Neural progenitor cell (in vitro differentiated cells): ENCODE measurements at places on chromosomes 5 and 9.
A peak's percentile ranks its signal among the peaks of the same experiment; 100 is the strongest.

GRCh38 chr5:7606840-7607465, 211.0 kb downstream of the ADCY2 start:
- DNase-seq, result no peak

DNA sequence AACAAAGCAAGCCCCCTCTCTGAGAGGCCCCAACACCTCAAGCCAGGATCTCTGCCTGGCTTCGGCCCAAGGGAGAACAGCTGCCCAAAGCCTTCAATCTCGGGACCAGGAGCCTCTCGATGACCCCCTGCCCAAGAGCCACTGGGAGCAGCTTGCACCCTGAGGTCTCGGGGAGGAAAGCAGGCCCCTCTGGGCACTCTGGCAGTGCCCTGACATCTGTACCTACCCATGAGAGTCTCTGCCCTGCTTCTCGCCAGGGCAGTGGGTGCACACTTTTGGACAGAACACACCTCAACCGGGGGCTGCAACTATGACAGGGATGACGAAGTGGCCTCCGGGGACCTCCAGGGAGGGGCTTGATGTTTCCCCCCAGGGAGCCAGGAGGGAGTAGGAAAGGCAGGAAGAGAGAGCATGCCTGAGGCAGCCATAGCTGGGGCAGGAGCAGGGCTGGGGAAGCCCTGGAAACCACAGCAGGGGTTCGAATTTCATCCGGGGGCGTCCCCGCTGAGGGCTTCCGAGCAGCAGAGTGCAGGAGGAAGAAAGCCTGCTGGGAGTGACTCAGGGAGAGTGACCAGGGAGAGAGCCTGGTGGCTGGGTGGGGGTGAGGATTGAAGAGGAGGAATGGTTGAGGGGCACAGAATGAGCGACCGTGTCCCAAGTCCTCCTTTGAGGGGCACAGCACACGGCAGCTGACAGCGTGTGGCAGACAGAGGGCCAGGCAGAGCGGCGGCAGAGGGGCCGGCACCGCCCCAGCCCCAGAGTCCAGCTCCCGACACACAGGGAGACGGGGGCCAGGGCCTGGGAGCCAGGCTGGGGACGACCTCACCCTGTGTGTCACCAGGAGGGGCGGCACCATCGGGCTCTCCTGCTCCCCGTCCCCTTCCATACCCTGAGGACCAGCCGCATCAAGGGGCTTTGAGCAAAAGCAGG, 1.8 kb downstream of the LPCAT1 start:
- peak; percentile 40 for DNase-seq

GRCh38 chr9:95277509-95277908, 40.0 kb downstream of the FANCC start:
- DNase-seq, result no peak

- DNase-seq, result no peak
These were observed 54.2 kb downstream of the PCDHGC5 start for GRCh38 chr5:141543053-141543452.

DNA sequence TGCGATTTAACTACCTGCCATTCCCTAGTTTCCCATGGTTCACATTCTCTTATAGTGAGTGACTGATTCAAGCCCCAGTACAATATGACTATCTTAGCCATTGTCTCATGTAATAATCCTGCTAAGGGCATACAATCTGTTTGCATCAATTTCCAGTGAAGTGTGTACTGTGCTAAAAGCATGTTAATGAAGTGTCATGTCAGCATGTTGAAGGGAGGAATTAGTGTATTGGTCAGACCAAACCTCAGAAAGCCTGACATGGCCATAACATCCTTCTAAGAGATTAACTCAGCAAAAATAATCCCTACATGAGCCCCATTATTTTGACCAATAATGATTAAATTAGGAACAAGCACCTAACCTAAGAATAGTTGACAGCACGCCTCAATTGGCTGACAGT, 442.4 kb downstream of the ENC1 start:
- no peak for DNase-seq

- no peak for DNase-seq
These were observed 7.7 kb upstream of the HAVCR2 start for GRCh38 chr5:157116483-157116954.

DNA sequence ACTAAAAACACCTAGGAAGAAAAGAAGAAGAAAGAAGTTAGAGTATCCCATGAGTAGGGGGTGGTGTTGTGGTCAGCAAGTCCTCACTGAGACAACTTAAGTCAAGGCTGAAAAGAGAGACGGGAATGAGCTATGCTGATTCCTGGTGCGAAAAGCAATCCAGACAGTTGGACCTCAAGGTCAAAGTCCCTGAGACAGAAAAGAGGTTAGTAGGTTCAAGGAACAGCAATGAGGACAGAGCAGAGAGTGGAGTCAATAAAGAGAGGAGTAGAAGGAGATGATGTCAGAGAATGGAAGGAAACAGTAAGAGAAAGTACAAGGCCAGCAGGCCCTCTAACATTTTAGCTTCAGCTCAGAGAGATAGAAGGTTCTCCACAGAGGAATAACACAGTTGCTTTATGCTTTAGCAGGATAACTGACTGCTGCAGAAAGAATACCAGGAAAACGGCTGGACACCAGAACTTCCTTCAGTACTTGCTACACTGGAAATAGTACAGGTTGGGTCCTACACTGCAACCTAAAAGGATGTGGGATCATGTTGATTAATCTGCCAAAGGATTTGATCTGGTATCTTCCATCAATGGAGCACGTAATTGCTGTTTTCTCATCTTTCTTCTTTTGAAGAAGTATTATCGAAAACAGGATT, 43.6 kb downstream of the GNAQ start:
- no peak for DNase-seq

- DNase-seq, result no peak
These were observed 131.3 kb upstream of the DAP start for GRCh38 chr5:10892147-10892910.
